Upper lobe of right lung (tissue), 1 donor: ENCODE measurements at places on chromosomes 2 and 18.
A peak's percentile ranks its signal among the peaks of the same experiment; 100 is the strongest.

DNA sequence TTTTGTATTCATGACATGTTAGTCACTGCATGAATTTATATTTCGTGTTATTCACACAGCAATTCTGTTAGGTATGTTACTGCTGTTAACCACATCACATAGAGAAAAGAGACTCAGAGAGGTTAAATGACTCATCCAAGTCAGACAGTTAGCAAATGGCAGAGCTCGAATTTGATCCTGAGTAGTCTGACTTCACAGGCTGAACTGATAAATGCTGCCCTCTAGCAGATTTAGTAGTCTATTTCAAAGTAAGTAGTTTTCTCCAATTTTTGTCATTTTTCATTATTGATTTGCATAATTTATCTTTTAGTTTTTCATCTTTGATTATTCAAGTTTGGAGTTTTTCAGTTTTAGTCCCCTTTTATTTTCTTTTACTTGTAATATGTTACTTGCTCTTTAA, 58.3 kb downstream of the WDR7 start:
- no peak for DNase-seq

GRCh38 chr2:96209011-96209728, 543 bp upstream of the STARD7 start:
- DNase-seq = no peak

DNA sequence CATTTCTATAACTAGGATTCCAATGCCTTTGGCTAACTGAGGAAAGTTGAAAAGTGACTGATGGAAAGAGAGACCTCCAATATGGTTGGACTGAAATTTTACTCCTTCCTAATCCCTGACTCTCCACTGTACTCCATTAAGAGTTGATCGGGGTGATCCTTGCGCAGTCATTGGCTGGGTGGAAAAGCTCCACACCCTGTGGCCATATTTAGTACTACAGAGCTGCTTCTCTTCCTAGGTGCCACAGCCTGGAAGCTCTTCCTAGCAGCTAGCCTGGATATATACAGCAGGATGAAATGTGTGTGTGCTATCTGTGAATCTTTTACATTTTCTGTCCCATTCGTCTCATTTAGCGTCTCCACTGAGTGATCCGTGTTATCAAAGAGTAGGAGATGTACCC, 71.2 kb downstream of the MEP1B start:
- no peak for DNase-seq

DNA sequence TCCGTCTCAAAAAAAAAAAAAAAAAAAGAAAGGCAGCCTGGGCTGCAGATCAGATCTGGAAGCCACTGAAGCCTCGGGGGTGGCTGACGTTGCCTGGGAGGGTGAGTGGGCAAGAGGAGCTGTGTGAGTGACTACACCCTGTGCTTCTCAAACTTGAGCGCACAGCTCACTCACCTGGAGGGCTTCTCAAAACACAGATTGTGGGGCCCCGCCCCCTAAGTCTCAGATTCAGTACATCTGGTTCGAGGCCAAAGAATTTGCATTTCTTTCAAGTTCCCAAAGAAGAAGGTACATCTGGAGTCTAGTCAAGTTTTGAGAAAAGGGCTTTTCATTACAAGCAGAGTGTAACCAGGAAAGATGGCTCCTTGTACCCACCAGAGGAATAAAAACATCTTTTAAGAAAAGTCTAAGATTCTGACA, 97.7 kb upstream of the CAB39 start:
- no peak for DNase-seq

GRCh38 chr2:920573-920972, 30.1 kb upstream of the SNTG2 start:
- DNase-seq = peak; percentile 49

DNA sequence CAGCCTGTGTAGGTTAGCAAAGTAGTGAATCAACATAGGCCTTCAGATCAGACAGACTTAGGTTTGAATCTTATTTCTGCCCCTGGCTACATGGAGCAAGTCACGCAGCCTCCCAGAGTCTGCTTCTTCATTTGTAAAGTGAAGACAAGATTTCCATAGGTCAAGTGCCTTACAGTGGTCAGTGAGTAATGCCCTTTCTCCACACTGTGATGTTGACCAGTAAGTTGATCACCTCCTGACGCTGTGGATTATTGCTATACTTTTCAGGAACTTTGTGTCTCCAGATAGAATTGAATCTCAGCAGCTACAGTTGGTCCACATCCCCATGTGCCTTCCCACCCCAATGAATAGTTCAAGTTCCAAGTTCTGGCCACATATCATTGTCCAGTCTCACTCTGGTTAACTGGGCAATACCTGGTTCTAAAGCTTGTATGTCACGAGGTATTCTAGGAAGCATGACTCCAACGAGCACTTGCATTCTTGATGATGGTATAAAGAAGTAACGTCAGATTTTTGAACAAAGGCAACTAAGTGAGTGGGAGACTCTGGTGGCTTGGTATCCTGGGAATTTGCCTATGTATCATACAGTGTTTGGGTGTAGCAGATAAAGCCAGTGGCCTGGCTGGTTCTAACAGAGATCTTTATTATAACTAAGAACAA, 2.1 kb upstream of the CLIP4 start:
- no peak for DNase-seq

- DNase-seq = no peak
Measured at GRCh38 chr2:168371273-168372019, 84.6 kb upstream of the CERS6 start.

- no peak for DNase-seq
Measured at GRCh38 chr2:85800586-85800985, 46.8 kb downstream of the ATOH8 start.

DNA sequence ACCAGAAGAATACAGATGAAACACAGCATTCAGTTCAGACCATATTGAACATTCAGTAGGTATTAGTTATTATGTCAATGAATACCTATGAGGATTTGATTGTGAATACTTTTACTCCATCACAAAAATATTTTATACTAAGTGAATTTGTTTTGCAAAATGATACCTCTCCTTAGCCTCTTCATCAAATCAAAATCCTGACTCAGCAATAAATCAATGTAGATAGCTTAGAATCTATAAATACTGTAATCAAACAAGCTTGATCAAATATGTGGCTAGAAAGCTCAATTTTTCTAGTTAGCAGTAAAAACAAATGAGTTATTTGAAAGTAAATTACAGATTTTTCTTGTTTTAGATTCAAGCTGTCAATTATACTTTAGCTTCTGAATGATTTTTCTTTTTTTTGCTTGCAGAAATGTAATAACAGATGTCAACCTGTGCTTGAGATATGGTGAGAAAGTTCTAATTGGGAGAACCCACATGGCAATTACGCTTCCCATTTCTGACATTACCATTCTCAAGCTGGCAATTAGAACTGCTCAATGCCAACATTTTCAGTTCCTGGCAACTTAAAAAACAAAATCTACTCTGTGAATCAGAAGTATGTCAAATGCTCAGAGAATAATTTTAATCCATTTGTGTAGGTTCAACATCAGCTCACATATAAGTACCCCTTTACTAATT, 109.6 kb downstream of the PRELID3A start:
- DNase-seq = no peak

DNA sequence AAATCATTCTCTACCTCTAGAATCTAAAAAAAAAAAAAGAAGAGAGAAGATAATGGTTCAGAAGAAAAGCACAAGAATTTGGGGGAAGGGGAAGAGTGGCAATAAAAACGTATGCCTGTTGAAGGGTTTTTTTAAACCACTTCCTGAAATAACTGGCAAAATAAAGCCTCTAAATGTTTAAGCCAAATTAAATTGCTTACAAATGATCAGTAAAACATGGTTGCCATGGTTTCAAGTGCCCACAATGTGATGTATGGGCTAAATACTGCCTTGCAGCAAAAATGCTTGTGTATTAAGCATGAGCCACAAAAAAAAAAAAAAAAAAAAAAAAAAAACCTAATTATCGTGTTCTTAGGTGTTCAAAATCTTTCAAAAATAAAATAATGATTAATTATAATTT, 60.8 kb downstream of the RBM43 start:
- DNase-seq = no peak

DNA sequence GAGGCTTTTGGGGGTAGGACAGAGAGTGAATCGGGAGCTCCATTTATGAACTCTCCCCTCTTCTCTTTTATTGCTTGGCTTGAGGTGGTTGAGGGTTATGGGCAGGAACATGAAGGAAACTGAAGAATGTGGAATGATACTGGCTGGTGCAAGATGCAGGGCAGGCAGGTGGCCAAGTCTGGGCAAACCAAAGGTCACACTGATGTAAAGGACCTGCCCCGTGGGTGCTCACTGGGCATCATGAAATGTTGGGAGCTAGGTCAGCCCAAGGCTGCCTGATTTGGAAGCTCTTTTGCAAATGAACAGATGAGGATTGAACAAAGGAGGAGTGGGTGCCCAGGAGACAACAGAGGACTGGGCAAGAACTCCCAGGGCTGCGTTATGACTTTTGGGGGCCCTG, 328.9 kb downstream of the CLIP4 start:
- DNase-seq = no peak

DNA sequence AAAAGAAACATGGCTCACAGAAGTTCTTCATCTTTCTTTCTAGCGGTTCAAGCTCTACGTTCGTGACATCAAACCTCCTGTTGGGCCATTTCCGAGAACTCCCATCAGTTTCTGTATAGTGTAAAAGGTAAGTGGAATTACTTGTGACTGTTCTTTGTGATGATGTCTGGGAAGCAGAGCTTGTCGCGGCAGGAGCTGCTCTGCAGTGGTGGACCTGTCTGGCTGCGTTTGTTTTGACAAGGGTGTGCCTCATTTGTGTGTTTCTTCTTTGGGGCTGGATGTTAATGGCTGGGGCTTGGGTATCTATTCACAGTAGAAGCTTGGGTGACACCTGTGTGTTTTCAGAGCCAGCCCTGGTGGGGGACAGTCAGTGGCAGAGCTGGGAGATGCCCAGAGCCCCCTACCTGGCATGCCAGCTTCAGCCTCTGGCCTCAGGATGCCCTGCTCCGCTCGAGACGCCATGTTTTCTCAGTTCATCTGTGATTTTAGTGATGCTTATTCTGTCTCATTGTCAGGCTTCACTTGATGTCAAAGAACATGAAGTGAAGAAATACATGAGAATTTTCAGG, 59.6 kb downstream of the LDLRAD4 start:
- peak; percentile 40 for DNase-seq

DNA sequence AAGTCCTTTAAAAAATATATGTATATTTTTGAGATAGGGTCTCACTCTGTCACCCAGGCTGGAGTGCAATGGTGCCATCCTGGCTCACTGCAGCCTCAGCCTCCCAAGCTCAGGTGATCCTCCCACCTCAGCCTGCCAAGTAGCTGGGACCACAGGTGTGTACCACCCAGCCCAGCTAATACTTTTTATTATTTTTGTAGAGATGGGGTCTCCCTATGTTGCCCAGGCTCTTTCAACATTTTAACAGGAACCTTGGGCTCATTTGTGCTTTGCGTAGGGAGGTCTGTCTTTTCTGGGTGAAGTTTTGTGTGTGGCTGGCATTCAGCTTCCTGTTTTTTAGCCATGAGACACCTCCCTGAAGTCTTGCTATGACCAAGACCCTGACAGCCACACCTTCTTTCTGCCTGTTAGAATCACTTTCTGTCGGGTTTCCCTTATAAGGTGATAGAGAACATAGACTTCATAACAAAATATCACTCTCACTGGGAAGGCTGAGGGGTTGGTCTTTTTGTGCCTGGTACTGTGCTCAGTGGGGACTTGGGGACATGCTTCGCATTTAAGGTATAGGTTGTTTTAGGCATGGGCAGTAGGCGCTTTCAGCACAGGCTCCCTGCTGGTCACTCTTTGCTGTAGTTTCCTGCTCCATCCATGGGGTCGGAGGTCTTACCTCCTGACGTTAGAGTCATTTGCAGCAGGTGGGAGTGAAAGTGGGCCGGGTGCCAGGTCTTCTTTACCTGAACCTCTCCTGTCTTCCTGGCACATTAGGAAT, 3.4 kb downstream of the RAB31 start:
- no peak for DNase-seq

GRCh38 chr2:134402410-134402809, 148.5 kb downstream of the MGAT5 start:
- DNase-seq = no peak

DNA sequence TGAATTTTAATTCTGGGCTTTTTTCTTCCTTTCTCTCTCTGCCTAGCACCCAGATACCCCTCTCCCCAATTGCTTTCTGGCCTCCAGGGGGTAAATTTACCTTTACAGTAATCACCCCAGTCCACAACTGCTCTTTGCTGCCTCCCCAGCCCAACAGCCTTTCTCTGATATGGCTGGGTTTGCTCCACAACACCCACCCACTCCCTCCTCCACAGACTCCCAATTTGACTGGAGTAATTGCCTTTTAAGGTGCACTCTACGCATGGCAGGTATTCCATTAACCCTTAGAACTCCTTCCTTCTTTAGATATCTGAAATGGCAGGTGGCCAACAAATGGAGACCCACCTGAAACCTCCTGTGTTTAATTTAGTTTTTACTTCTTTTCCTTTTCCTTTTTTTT, 3.6 kb downstream of the CELF4 start:
- no peak for DNase-seq

DNA sequence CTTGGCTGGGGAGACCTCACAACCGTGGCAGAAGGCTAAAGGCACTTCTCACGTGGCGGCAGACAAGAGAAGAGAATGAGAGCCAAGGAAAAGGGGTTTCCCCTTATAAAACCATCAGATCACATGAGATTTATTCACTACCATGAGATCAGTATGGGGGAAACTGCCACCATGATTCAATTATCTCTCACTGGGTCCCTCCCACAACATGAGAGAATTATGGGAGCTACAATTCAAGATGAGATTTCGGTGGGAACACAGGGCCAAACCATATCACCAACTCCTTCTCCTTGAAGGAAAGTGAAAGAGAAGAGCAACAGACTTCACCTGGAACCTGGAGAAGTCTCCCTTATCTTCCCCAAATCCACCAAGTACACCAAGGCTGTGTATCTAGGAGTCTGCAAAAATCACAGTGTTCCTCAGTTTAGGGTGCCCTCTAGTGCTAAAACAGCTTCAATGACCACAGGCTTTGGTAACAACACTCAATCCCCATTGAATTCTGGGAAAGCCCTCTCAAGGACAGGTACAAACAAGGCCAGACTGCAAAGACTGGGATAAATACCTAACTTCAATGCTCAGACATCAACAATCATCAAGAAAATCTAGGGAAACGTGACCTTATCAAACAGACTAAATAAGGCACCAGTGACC, 148.8 kb upstream of the SRD5A2 start:
- no peak for DNase-seq

DNA sequence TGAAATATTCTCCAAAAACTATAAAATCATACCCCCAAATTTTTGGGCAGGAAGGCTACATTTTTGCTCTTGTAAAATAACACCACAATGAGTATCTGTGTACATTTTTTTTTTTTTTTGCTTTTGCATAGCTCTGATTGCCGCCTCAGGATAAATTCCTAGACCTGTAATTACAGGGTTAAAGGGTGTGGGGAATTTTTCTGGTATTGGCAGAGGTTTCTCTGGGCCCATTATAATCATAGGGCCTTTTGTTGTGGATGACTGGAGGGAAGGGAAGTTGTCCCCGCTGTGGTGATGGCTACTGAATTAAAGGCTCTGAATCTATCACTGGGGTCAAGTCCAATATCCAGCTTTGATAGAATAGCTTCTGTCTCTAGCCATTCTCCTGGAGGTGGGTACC, 26.6 kb downstream of the CCDC195 start:
- no peak for DNase-seq

GRCh38 chr2:69624611-69625010, 18.9 kb downstream of the AAK1 start:
- DNase-seq = no peak

GRCh38 chr2:80126596-80127189, 177.9 kb downstream of the LRRTM1 start:
- DNase-seq = no peak
